ENCODE measurements at places on chromosomes 1 and 21. TPM values are rescaled to one million over a fixed set of nuclear protein-coding genes. Genes with fewer than 3 reads are reported as not detected.

DNA sequence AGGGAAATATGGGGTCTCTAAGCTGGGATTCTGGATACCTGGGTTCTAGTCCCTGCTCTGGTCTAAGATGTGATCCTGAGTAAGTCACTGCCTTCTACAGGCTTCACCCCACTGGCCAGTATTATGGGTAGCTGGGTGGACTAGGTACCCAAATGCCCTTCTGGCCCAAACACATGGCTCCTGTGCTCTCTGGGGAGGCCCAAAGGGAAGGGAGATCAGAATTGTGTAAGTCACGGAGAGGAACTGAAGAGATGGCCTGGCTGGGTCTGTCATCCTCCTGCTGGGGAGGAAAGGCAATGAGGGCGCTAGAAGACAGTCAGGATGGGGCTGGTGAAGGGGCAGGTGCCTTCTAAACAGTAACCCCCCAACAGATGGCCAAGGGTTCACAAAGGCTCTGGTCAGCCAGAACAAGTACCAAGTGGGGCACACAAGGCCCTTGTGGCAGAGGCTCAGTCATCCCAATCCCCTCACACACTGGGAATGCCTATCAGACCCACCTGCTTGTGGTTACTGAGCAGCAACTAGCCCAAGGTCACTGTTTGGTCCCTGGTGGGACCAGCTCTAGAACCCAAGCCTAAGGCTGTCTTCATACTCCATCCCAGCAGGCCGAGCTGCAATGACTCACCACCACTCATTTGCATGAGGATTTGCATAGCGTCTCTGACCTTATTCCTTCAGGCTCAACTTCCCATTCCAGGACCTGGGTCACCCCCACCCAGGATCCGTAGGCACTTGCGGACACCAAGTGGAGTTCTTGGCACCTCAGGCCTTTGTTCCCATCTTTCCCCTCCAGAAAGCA is 9.2 kb downstream of the MEF2D start:
- DNase-seq = no peak

DNA sequence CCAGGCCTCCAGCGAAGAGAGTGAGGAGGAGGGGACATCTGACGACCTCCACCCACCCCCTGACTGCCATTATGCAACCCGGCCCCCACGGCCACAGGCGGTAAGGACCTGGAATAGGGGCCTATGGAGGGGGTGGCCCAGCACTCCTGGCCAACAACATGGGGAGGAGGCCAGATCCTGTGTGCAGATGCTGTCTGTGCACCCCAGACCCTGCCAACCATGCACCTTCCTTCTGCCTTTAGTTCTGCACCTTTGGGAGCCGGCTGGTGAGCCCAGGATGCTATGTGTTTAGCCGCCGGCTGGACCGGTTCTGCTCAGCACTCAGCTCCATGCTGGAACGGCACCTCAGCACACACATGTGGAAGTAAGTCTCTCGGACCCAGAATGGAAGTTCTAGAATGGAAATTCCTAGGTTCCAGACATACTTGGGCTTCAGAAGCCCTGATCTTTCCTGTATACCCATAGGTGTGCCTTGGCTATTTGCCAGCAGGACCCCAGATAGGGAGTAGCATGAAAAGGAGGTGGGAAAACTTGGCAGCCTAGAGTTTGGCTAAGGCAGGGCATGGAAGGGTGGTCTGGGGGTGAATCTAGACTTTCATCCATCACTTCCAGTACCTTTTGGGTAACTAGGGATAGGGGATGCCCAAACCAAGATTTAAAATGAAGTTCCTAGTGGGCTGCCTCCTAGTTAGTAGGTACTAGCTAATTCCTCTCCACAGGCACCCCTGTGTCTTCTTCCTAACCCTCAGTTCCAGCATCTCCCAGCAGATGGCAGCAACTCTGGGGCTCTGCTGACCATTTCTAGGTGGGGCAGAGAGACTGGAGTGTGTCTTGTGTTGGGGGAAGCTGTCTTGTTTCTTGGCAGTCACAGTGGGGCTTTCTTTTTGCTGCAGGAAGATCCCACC is 3.6 kb upstream of the CYB561D1 start:
- peak; percentile 65 for DNase-seq

GRCh38 chr1:36534711-36535412 is 52.1 kb upstream of the CSF3R start:
- DNase-seq = no peak

DNA sequence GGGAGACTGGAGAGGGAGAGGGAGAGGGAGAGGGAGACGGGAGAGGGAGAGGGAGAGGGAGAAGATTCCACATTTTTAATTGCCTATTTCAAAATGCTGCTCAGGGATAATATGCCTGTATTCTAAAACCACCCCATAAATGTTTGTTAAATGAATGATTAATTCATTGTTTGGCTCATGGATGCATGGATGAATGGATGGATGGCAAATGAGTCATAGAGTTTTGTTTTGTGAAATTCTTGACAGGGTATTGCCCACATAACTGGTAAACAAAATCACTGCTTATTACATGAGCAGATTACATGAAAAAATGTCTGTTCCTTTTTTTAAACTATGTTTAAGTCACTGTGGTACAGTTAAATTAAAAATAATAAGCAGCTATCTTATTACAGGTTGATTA is 220.4 kb downstream of the ZP4 start:
- DNase-seq = no peak

GRCh38 chr1:27296773-27297291 is 25.1 kb upstream of the TMEM222 start:
- peak; percentile 86 for DNase-seq

- DNase-seq = no peak
These were observed 554.7 kb upstream of the ZRANB2 start for GRCh38 chr1:71635568-71635967.

DNA sequence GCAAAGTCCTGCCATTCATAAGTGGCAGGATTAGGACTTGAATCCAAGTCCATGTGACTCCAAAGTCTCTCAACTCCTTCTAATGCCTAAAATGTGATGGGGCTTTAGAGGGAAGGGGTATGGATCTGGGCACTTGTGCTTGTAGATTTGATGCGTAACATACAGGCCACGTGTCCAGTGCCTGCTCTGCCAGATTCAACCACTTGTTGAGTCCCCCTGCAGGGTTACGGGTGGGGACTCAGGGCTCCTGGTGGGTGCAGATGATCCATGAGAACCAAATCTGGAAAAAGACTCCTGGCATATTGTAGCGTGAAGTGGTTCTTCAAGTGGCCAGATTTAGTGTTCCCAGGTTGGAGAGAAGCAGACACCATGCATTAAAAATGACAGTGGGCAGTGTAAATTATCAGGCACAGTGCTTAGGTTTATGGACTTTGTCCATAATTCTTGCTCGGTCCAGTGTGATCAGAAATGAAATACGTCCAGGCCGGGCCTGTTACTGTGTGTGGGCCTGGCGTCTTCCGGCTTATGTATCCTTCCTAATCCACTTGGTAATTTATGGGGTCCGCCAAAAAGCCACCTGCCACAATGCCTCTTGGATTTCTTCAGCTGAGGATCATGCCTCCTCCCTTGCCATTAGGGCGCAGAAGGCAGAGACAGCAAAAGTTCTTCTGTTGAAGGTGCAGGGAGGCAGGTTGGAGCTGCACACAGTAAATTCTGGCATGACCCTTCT is 51.2 kb upstream of the LRP8 start:
- DNase-seq = peak; percentile 73

DNA sequence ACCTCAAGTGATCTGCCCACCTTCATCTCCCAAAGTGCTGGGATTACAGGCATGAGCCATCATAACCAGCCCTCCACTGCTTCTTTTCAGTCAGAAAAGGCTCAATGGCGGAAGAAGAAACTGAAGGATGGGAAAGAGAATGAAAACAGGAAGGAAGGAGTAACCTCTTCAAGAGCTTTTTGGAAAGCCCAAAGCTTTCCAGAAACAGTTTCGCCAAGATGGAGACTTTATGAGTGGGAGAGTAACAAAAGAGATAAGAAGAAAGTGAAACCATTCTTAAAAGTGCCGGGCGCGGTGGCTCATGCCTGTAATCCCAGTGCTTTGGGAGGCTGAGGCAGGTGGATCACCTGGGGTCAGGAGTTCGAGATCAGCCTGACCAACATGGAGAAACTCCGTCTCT is 62.7 kb upstream of the NBL1 start:
- DNase-seq = no peak

DNA sequence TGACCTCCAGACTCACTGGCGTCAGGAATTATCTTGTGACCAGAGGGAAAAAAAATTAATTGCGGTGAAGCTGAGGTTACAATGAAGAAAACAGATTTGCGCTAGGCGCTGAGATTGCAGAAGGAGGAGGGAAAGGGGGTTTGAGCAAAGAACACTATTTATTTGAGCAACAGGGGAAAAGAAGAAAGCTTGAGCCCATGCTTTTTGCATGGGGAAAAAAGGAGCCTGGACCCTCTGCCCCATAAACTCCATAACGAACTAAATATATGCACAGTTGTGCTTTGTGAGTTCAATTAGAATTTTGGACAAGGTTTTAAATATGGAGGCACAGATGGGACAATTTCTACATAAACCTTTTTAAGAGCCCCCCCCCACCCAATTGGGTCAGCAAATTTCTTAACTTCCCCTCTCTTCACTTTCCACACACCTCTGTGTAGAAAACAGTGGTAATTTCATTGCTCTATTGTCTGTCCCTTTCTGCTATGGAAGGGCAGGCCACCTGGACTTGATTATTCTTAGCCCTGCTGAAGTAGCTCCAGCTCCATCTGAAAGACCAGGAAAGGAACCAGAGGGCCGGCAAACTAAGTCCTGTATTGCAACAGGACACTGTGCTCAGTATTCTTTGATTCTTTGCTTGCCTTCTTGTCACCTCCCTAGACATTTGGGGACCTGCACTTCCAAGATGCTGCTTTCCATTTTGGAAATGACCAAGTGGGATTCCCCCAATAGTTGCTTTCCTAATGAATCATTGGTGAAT is 862 bp upstream of the ID3 start:
- peak; percentile 44 for DNase-seq

- no peak for DNase-seq
These were observed 294.0 kb downstream of the SMYD3 start for GRCh38 chr1:246213036-246213435.

DNA sequence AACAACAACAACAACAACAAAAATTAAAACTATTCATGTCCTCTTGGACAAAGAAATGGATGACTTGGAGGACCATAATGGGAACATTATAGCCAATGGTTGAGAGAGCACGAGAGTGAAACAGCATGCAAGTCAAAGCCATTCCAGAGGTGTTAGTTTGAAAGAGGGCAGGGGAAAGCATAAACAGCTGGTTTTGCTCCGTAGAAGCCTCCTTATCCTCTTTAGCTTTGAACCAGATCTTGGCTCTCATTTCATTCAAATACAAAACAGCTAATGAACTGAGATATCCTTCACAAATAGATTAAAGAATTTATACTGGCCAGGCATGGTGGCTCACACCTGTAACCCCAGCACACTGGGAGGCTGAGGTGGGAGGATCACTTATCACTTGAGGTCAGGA is 8.7 kb upstream of the SMG7 start:
- DNase-seq = no peak

- DNase-seq = no peak
These were observed 28.1 kb upstream of the PLXNA2 start for GRCh38 chr1:208272311-208272710.

GRCh38 chr1:183633676-183634343 is 1.8 kb downstream of the ARPC5 start:
- peak; percentile 70 for DNase-seq

GRCh38 chr1:15525050-15526020 is 1.3 kb upstream of the DNAJC16 start:
- peak; percentile 53 for DNase-seq

- DNase-seq = no peak
These were observed 12.2 kb downstream of the TRMT13 start for GRCh38 chr1:100145116-100145515.

- no peak for DNase-seq
These were observed 4.4 kb upstream of the ADAMTS1 start for GRCh38 chr21:26849428-26850115.

DNA sequence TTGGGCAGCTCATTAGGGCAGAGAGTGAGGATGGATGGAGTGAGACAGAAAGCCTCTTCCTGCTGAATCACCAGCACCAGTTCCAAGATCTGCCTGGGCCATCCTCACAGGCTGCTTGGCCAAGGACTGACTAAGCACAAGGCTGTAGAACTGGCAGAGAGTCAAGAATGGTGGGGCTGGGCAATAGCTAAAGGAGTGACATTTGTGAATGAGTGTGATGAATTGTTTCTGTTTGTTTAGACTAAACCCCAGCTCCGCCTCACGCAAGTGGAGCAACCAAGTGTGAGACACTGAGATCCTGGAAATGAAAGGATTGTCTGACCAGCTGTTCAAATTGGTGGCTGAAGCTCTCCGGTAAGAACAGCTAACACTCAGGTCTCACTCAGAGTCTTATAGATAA is 38.6 kb downstream of the BRINP2 start:
- peak; percentile 83 for DNase-seq

GRCh38 chr1:56287721-56288120 is 291.6 kb downstream of the PLPP3 start:
- DNase-seq = no peak

GRCh38 chr1:21572221-21572620 is 63.0 kb downstream of the ALPL start:
- DNase-seq = no peak

GRCh38 chr1:223785808-223786207 is 59.9 kb downstream of the TP53BP2 start:
- DNase-seq = no peak

DNA sequence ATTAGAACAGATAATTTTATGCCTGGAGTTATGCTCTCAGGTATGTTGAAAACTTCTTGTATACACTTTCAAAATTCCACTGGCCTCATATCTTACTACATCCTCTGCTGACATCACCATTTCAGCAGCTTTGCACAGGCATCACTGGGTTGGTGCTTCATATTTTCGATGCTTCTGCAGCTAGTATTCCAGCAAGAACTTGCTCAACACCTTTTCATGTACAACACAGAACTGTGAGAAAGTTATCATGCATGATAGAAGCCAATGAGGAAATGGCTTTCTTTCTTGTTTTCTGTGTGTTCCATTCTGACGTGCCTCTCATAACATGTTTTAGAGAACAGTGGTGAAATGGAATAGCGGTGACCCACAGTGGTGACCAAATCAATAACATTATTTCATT is 5.1 kb upstream of the GBP5 start:
- DNase-seq = no peak

NR5A2 gene
- 0.13 TPM for polyA plus RNA-seq

OR2T10 gene
- polyA plus RNA-seq = 1.1 TPM

CFH gene
- 24.8 TPM for polyA plus RNA-seq

SV2A gene
- 2.0 TPM for polyA plus RNA-seq

RSBN1 gene
- 4.0 TPM for polyA plus RNA-seq

PPFIA4 gene
- 5.2 TPM for polyA plus RNA-seq

AADACL3 gene
- not detected for polyA plus RNA-seq

ADORA3 gene
- 3.1 TPM for polyA plus RNA-seq

TRIM58 gene
- polyA plus RNA-seq = 0.11 TPM

NBPF6 gene
- not detected for polyA plus RNA-seq

AKR7A2 gene
- polyA plus RNA-seq = 139 TPM

PDPN gene
- polyA plus RNA-seq = 7.4 TPM

All from kidney (tissue), 22 donors.